ENCODE measurements at places on chromosomes 16 and 17. TPM values are rescaled to one million over a fixed set of nuclear protein-coding genes. Genes with fewer than 3 reads are reported as not detected.

The CKLF gene
- 137 TPM for total RNA-seq

The WNT9B gene
- not detected for total RNA-seq

The SLC16A13 gene
- total RNA-seq = 14.8 TPM

The SULT1A1 gene
- total RNA-seq = 11.8 TPM

The HAS3 gene
- 0.44 TPM for total RNA-seq

The WFIKKN2 gene
- total RNA-seq = not detected

The MT1A gene
- not detected for total RNA-seq

The CFAP97D1 gene
- not detected for total RNA-seq

The KRTAP4-9 gene
- not detected for total RNA-seq

The KRT27 gene
- total RNA-seq = not detected

The NOG gene
- 0.63 TPM for total RNA-seq

The SLC52A1 gene
- total RNA-seq = 0.40 TPM

The EME1 gene
- 27.8 TPM for total RNA-seq

The SULT1A2 gene
- 0.57 TPM for total RNA-seq

The TBC1D3B gene
- total RNA-seq = 8.1 TPM

The AOC3 gene
- total RNA-seq = 1.0 TPM

The MMP2 gene
- total RNA-seq = not detected

The ENO3 gene
- 34.3 TPM for total RNA-seq

The TMEM235 gene
- not detected for total RNA-seq

The ORC6 gene
- 44.4 TPM for total RNA-seq

The SNX20 gene
- total RNA-seq = 64.8 TPM

The CES1 gene
- not detected for total RNA-seq

The PTGES3L gene
- total RNA-seq = 0.86 TPM

The MRPL27 gene
- 85.4 TPM for total RNA-seq

The SEPTIN12 gene
- total RNA-seq = not detected

The HSDL1 gene
- total RNA-seq = 10.4 TPM

The HIC1 gene
- 66.8 TPM for total RNA-seq

The PMFBP1 gene
- 5.2 TPM for total RNA-seq

The NRN1L gene
- total RNA-seq = 1.4 TPM

The CHD9NB gene
- total RNA-seq = 0.26 TPM

The HSPB9 gene
- 0.16 TPM for total RNA-seq

The CCL4L2 gene
- total RNA-seq = 1.2 TPM

The SLC9A5 gene
- total RNA-seq = 4.1 TPM

The SCGB1C2 gene
- total RNA-seq = not detected

The GP2 gene
- total RNA-seq = not detected

The ZNF750 gene
- not detected for total RNA-seq

The GPR139 gene
- not detected for total RNA-seq

The SLC22A31 gene
- total RNA-seq = not detected

The PITPNM3 gene
- total RNA-seq = 0.68 TPM

The MYH13 gene
- not detected for total RNA-seq

The ZFP1 gene
- total RNA-seq = 18.3 TPM
